Stimulated activated naive B cell treated with anti-CD40 and anti-IgM and Interleukin-4, amounts not matched to agents 10 μg/mL and 1 μg/mL and 100 μg/mL, for 72 hours (primary cell): ENCODE measurements at places on chromosomes 2 and 18.

GRCh38 chr2:25056098-25056821 is 14.4 kb downstream of the EFR3B start:
- no peak for DNase-seq
- H3K4me3 ChIP-seq: no peak overlapping the region
- H3K27ac ChIP-seq: no peak overlapping the region
- H3K4me1 ChIP-seq: no peaks in the 10 kb centered on the region
- H3K27me3 ChIP-seq: no peaks in the 10 kb centered on the region

DNA sequence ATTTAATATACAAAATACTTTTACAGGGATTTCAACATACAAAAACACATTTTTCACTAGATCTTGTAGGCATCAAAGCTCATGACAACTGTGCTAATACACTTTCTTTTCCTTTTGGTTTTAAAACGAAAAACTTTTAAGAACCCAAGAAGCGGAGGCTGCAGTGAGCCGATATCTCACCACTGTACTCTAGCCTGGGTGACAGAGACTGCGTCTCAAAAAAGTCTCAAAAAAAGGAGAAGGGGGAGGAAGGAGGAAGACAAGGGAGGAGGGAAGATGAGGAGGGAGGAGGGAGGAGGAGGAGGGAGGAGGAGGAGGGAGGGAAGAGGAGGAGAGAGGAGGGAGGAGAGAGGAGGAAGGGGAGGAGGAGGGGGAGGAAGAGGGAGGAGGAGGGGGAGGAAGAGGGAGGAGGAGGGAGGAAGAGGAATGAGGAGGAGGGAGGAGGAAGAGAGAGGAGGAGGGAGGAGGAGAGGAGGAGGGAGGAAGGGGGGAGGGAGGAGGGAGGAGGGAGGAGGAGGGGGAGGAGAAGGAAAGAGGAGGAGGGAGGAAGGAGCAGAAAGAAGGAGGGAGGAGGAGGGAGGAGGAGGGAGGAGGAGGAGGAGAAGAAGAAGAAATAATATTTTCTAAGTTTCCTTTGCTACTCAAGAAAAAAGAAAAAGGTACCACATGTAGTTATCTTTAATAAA is 13.8 kb downstream of the ROCK2 start:
- no peaks in the 10 kb centered on the region for H3K27me3 ChIP-seq
- H3K36me3 ChIP-seq: peaks cover 6% of the 10 kb centered on the region
- no peak overlapping the region for H3K27ac ChIP-seq
- H3K4me1 ChIP-seq: peaks cover 7% of the 10 kb centered on the region
- DNase-seq: no peak

GRCh38 chr2:132383956-132384355 is 32.6 kb upstream of the GPR39 start:
- no peak for DNase-seq
- no peaks in the 10 kb centered on the region for H3K36me3 ChIP-seq
- no peak overlapping the region for H3K27ac ChIP-seq
- no peaks in the 10 kb centered on the region for H3K27me3 ChIP-seq
- peaks cover 2% of the 10 kb centered on the region for H3K4me1 ChIP-seq

GRCh38 chr2:238821391-238821790 is 26.5 kb upstream of the TWIST2 start:
- DNase-seq: no peak
- H3K27ac ChIP-seq: no peak overlapping the region
- no peaks in the 10 kb centered on the region for H3K4me1 ChIP-seq
- no peak overlapping the region for H3K4me3 ChIP-seq
- no peaks in the 10 kb centered on the region for H3K36me3 ChIP-seq

GRCh38 chr2:188878716-188879115 is 95.5 kb upstream of the COL3A1 start:
- H3K27ac ChIP-seq: no peak overlapping the region
- no peaks in the 10 kb centered on the region for H3K4me1 ChIP-seq
- no peak overlapping the region for H3K4me3 ChIP-seq
- H3K36me3 ChIP-seq: no peaks in the 10 kb centered on the region
- no peak for DNase-seq
- H3K27me3 ChIP-seq: no peaks in the 10 kb centered on the region

DNA sequence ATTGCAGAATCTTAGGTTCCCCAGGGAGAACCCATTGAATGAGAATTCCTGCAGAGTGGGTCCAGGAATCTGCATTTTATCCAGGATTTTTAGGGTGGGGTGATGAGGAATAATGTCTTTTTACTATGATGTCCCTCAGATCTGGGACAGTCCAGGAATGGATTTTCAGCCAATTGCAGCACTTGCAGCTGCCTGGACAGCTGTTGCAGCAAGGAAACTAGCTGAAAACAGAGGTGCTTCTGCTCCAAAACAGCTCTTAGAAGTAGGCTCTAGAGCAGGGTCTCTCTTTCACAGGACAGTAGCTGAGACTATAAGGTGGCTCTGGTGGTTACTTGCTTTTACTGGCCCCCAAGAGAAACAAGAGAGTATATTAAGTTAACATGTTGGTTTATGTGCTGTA is 9.1 kb downstream of the GLI2 start:
- no peaks in the 10 kb centered on the region for H3K36me3 ChIP-seq
- DNase-seq: no peak
- H3K27me3 ChIP-seq: peaks cover 35% of the 10 kb centered on the region
- no peak overlapping the region for H3K27ac ChIP-seq
- H3K4me1 ChIP-seq: no peaks in the 10 kb centered on the region

DNA sequence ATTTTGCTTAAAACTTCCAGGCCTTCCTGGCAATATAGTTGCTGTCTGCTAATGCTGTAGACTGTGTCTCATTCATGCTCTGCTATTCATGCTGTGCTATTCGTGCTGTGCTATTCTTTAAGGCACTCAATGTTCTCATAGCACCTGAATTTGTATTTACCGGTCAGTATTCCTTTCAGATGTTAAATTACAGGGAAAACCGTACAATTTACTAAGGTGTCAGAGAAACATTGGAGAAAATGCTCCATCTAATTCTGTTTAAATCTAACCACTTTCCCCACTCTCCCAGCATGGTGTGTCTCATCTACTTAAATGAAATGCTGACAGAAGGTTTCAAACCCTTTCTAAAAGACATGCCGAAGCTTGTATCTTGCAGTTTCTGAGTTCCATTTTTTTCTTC is 25.0 kb downstream of the FAM171B start:
- H3K27ac ChIP-seq: no peak overlapping the region
- H3K36me3 ChIP-seq: no peaks in the 10 kb centered on the region
- no peaks in the 10 kb centered on the region for H3K4me1 ChIP-seq
- no peaks in the 10 kb centered on the region for H3K27me3 ChIP-seq
- no peak for DNase-seq

- no peak overlapping the region for H3K4me3 ChIP-seq
- H3K4me1 ChIP-seq: peaks cover 11% of the 10 kb centered on the region
- H3K27me3 ChIP-seq: no peaks in the 10 kb centered on the region
- DNase-seq: no peak
- no peak overlapping the region for H3K27ac ChIP-seq
These were observed 45.0 kb upstream of the CYTIP start for GRCh38 chr2:157488877-157489276.

GRCh38 chr18:62545098-62545497 is 22.3 kb downstream of the ZCCHC2 start:
- no peak for DNase-seq
- H3K4me1 ChIP-seq: no peaks in the 10 kb centered on the region
- no peak overlapping the region for H3K4me3 ChIP-seq
- no peaks in the 10 kb centered on the region for H3K27me3 ChIP-seq
- H3K27ac ChIP-seq: no peak overlapping the region

DNA sequence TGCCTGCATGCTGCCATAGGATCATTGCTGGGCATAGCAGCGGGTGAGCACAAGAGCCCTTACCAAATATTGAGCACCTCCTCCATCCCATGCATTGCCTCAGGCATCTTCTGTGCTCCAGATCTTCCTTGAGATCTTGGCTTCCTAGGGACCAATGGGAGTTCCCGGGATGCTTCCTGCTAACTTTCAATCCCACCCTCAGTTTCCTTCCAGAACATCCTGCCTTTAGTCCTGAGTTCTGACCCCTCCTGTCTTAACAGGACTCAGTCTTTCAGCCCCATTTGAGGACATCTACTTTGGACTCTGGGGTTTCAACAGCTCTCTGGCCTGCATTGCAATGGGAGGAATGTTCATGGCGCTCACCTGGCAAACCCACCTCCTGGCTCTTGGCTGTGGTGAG is 15.3 kb downstream of the SLC14A1 start:
- H3K4me3 ChIP-seq: no peak overlapping the region
- peak overlapping the region; percentile 39 for H3K27ac ChIP-seq
- no peak for DNase-seq
- no peaks in the 10 kb centered on the region for H3K4me1 ChIP-seq
- H3K36me3 ChIP-seq: peaks cover 5% of the 10 kb centered on the region

DNA sequence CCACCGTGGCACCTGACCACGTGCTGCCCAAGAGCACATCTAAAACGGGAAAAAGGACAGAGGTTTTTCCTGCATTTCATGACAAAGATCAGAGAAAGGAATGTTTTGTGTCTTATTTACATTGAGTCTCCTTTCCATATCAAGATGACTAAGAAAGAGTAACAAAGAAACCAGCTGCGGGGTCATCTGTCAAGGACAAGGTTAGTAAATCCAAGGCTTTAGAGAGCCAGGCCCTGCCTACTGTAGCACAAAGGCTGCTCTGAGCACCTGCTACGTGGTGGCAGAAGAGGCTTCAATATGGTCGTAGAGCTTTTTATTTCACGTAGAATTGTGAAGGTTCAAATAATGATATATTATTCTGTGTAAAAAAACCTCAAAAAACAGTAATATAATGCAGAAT is 51.0 kb downstream of the PRELID3A start:
- H3K27ac ChIP-seq: no peak overlapping the region
- H3K27me3 ChIP-seq: peaks cover 4% of the 10 kb centered on the region
- peaks cover 10% of the 10 kb centered on the region for H3K36me3 ChIP-seq

GRCh38 chr18:5414546-5414945 is 119.0 kb upstream of the ZBTB14 start:
- H3K27me3 ChIP-seq: peaks cover 10% of the 10 kb centered on the region
- no peak for DNase-seq
- no peaks in the 10 kb centered on the region for H3K4me1 ChIP-seq
